CD4-positive, alpha-beta T cell treated with Interleukin-6 at 100 ng/mL for 8 hours (primary cell): ENCODE measurements at places on chromosomes 6 and 20.

DNA sequence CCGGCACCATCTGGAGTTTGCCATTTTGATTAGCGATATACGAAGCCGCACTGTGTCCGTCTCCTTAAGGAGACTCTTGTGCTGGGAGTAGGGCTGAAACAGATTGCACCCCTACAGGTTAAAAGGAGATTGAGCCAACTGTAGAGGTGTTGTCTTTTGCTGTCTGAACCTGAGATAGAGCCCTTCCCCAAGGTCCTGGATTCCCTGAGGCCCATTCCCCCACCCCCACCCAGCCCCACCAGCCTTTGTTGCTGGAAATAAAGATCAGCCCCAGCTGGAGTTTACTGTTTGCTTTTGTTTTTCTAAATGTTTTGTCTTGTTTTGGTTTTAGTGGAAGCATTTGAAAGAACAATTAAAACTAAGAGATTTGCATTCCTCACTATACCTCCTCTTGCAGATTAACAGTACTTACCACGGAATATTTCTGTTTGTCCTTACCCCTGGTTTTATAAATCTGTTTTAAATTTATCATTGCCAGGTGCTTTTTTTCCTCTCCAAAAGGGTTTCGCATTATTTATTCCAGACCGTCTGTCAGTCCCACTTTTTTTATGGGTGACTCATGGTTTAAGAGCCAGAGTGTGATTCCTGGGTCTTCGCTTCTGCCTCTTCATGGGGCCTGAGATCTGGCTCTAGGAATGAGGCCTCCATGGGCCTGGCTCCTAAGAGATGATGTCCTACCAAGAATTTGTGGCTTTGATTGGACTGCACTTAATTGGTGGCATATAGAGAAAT is 169.2 kb downstream of the DTNBP1 start:
- DNase-seq = no peak

DNA sequence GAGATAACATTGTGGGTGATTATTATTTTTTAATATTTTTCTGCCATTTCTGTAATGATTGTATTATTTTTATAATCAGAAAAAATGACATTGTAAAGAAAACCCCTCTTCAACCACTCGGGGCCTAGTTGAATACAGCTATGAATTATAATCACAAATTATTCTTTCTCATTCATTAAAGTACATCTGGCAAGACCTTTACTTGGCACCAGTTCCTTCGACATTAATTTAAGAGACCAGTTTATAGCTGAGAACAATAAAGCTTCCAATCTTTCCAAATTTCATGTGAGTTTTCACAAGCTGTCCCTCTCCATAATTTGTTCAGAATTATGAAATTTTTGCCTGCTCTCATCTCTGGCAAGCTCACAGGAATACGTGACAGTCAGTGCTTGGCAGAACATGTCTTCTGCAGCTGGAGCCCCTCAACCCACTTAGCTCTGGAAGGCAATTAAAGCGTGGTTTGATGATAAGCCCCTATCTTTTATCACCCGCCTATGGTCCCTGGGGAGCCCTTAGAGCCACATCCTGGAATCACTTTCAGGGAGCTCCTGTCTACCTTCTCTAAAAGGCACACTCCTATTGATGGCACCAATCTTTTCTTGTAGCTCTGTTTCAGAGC is 237.2 kb upstream of the PRND start:
- DNase-seq = no peak

GRCh38 chr6:169420912-169421543 is 167.4 kb upstream of the THBS2 start:
- DNase-seq = no peak

DNA sequence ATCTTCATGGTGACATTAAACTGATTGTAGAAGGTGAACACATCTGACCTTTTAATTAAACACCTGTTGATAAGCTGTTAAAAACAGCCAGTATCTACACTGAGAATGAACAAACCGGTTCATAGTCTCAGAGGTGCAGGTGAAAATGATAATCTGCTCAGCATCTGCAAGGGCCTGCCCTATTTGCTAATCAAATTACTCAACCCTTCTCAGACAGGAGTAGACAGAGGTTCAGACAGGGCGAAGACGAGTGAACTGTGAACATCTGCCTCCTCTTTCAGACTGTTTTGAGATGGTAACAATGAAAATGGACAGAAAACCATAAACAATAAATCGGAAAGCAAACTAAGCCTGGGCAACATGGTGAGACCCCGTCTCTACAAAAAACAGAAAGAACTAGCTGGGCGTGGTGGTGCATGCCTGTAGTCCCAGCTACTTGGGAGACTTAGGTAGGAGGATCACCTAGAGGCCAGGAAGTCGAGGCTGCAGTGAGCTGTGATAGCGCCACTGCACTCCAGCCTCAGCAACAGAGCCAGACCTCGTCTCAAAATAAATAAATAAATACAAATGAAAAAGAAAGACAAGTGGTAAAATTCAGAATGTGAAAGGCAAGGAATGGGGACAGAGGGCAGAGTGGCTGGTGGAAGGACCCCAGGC is 55.9 kb downstream of the NINL start:
- DNase-seq = no peak

GRCh38 chr20:2798814-2799213 is 1.6 kb downstream of the CPXM1 start:
- DNase-seq = no peak

GRCh38 chr6:2376429-2377355 is 131.3 kb upstream of the GMDS start:
- DNase-seq = no peak

DNA sequence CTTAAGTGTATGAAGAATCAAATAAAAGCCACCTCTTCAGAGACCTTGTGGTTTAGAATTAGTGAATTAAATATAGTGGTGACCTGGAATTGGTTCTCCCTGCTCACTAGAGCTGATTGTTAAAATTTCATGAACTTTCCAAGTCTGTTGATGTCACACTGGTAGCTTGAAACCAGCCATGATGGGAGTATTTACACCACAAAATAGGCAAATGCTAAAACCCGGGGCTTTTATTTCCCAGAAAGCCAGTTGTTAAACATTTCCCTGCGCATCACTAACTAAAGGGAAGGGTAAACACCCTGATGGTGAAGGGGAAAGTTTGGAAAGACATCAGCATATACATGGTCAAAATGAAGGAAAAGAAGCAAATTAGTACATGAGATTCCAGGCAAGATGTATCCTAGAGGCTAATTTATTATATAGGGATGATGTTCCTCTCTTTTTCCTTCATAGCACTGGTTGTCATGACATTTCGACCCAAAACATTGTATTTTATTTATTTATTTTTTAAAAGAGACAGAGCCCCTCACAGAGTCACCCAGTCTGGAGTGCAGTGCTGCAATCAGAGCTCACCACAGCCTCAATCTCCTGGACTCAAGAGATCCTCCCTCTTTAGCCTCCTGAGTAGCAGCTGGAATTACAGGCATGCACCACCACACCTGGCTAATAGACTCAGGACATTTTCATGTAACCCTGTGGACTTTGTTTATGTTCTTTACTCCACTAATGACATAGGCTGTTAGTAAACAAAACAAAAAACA is 123.2 kb downstream of the RIN2 start:
- no peak for DNase-seq

DNA sequence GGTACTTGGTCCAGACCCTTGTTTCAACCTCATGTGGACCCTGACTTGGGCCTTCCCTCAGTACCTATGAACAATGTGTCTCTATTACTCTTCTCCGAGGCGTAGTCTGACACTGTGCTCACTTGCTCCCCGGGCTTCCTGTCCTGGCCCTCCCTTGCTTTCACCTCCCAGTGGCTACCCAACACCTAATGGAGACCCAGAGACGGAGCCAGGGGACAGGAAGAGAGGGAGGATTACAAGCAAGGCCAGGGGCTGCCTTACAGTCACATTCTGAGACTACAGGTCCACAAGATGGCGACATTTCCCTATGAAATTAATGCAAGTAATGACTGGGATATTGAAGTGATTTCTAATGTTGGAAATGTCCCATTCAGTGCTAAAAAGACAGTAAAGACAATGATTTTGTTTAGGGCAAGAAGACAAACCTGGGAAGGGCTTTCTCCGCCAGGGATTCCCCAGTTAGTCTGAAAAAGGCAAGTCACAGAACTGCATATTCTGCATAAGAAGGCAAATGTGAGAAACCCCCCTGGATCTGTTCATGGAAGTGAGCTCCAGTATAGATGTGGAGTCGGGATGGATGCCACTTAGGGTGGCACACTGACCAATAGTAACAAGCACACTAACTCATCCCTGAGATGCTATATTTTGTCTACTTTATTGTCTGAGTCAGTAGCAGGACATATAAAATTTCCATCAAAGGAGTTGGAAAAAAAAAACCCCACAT is 44.0 kb upstream of the ZBTB24 start:
- DNase-seq = peak; percentile 60

DNA sequence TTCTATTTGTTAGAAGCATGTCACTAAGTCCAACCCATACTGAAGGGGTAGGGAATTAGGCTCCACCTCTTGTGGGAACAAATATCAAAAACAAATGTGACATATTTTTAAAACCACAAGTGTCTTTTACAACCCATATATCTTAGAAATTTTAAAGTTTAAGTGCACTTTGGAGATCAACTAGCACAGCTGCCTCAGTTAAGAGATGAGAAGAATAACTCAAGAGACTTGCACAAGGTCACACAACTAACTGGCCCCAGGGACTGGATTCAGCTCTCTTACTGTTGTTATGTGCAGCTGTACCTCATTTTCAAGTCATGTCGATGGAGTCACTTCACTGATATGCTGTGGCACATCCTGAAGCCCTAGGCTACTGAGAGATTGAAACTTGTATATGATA is 102.9 kb upstream of the BMP2 start:
- no peak for DNase-seq

- DNase-seq = no peak
Observed at GRCh38 chr20:19668418-19668817, 89.6 kb upstream of the RIN2 start.

DNA sequence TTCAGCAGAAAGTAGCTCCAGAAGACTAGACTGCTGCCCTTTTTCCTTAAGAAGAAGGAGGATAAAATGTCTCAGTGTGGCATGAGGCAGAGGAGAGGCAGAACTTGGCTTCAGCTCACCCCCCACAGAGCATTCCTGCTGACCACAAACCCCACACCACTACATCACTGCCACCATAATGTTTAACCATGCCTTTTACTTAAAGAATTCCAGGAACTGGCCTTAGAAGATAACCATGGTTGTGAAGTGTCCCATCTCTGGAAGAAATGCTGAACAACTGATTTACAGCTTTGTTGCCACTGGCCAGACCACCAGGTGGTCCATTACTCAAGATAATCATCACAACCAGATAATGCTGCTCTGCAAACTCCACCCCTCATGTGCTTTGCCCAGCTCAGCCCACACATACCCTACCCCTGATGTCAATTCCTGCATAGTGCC is 154.1 kb downstream of the CD24 start:
- no peak for DNase-seq

DNA sequence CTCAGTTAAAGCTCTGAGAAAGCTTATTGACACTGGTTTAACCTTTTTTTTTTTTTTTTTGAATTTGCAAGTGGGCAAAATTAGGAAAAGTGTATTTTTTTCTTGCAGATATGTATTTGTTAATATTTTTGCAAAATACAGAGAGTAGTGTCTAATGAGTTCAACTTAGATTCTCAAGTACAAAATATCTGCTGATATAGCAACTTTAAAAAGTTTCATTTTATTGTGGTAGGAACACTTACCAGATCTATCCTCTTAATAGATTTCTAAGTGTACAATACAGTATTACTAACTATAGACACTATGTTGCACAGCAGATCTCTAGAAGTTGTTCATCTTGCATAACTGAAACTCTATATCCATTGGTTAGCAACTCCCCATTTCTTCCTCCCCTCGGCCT is 30.9 kb upstream of the HDDC2 start:
- no peak for DNase-seq

DNA sequence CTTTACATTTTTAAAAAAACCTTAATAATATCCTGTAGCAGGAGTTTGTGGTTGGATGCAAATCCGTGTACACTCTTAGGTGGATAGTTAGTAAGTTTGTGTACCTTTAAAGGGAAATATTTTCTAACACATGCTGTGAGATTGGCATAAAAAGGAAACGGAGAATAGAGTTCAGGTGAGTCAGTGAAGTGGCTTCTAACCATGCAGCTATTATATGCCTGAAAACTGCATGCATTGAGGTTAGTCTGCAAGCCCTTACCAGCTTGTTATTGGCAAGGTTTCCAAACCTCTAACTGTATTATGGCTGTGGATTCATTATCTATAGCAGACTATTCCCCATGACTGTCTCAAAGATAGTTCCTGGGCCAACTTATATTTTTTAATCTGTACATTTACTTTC is 420.6 kb upstream of the MMS22L start:
- DNase-seq = no peak

DNA sequence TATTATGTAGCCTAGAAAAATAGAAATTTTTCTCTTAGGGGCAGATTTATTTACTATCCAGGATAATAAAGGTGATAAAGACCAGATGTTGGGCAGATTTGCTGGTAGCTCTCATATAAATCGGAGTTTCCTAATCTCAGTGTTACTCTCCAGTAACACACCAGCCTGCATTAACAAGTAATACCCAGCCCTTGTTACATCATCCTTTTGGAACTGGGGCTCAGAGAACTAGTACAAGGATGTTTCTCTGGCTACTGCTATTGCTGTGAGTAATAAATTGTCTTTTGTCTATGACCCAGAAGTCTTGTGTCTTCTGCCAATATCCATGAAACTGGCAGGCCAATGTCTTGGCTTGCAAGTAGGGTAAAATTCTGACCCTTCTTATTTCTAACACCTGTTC is 16.8 kb downstream of the TPD52L1 start:
- no peak for DNase-seq

DNA sequence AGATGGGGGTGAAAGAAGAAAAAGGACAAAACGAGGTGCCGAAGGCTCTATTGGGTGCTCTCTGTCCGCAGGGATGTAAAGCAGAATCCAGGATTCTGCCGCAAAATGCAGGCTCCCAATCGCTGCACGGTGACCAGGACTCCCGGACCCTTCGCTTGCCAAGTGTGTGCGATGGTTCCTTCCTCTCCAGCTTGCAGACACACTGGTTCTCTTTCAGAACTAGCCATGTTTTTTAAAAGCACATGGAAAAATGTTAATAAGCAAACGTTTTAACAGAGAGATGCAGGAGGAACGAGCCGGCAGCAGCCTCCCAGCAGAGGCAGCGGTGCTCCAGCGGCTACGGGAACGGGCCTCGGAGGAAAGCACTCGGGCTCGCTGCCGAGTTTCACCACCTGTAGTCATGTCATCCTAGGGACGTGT is 59.6 kb downstream of the ZNF831 start:
- no peak for DNase-seq

DNA sequence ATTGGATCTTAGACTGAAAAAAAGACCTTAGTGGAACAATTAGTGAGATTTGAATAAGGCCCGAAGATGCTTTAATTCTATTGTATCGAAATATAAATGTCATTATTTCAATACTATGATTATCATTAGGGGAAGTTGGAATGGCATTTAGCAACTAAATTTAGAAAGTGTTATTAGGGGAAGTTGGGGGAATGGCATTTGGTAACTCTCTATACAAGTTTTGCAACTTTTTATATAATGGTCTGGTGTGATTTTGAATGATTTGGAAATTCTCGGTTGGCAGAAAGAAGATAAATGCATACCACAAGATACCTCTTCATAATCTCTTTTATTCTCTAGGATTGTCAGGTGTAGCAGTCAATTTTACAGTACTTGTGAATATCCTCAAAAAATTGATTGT is 49.2 kb downstream of the RNF144B start:
- DNase-seq = no peak
